ENCODE measurements at places on chromosomes 5 and 9.

- DNase-seq: no peak
These were observed 10.0 kb upstream of the CCL28 start for GRCh38 chr5:43422143-43422542.

DNA sequence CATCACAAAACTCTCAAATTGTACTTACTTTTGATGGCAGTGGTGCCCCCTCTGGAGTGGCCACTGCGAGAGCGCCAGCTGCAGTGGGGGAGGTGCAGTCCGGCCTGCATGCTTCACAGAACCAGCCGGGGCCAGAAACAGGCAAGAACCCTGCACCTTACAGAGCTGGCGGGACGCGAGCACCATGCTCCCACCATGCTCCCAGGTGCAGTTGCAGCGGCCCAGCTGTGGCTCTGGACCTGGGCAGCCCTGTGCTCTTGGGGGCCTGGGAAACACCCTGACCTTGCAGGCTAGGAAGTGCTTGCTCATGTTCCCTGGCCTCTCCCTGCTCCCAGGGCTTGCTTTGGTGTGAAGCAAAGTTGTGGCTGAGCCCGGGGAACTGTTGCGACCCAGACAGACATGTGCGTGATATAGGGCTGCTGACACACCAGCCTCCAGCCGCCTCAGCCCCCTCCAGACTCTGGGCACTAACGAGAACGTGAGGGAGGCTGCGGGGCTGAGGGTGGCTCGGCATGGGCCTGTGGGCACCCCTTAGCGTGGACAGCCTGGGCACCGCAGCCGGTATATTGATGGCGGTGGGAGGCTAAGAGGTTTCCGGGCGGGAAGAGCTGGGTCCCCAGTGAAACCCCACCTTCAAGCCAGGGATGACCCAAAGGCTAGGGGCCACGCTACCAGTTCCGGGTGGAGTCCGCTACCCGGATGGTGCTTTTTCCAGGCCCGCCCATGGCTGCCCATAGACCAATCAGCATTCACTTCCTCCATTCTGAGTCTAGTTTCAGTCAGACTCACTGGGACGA, 1809.9 kb upstream of the ACO1 start:
- DNase-seq: no peak

DNA sequence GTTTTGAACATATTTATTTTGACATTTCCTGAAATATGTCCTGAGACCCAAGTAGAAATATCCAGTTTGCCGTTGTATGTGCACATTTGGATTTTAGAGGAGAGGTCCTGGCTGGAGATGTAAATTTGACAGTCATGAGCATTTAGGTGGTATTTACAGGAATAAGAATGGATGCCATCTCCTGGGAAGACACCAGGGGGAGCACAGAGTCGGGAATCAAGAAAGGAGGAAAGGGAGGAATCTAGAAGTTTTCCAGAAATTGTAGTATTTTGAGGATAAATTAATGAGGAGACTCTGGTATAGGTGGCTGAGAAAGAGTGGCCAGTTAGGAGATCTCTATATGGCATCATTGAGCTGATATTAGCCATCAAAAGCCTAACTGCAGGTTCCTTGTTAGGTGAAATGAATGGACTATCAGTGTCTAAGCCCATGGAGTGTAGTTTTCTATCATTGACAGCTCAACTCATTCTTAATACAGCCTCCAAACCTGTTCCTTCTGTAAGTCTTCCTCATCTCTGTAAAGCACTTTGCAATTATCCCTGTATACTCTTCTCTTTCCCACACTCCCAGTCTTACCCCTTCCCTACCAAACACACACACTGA, 7.2 kb downstream of the GAPT start:
- DNase-seq: peak; percentile 38

- peak; percentile 60 for DNase-seq
These were observed 9.7 kb downstream of the SERINC5 start for GRCh38 chr5:80246001-80246758.

GRCh38 chr9:113875459-113876150, 504 bp upstream of the ZNF618 start:
- no peak for DNase-seq

GRCh38 chr9:121773286-121773953, 122.0 kb downstream of the DAB2IP start:
- DNase-seq: no peak

GRCh38 chr5:31459594-31459993, 72.3 kb downstream of the DROSHA start:
- DNase-seq: no peak

DNA sequence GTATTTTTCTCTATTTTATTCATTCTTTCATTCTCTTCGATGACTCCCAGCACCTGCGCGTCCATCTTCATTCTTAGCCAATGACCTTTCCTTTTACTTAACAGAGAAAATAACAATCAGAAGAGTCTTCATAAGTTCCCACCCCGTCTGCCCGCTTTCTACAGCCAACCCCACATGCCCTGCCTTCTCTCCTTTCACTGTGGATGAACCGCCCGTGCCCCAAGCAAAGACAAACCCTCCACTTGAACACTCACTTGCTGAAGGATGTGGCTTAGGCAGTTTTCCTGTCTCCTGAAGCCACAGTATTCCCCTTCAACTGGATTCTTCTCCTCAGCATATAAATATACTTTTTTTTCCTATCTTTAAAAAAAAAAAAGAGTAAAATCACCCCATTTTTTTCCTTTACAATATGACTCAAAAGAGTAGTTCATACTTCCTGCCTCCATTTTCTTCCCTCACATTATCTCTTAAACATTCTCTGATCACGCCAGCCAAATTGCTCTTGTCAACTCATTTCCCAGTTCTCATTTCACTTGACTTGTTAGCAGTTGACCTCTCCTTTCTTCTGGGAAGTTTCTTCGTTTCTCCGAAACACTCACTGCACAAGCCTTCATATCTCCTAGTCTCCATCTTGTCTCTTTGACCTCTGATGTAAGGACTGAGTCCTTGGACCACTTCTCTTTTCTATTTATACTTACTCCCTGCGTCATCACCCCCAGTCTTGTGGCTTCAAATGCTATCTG, 11.1 kb downstream of the NIPSNAP3B start:
- no peak for DNase-seq

- no peak for DNase-seq
These were observed 841 bp upstream of the NINJ1 start for GRCh38 chr9:93134740-93135444.

- no peak for DNase-seq
These were observed 39.1 kb upstream of the KCNV2 start for GRCh38 chr9:2677915-2678889.

DNA sequence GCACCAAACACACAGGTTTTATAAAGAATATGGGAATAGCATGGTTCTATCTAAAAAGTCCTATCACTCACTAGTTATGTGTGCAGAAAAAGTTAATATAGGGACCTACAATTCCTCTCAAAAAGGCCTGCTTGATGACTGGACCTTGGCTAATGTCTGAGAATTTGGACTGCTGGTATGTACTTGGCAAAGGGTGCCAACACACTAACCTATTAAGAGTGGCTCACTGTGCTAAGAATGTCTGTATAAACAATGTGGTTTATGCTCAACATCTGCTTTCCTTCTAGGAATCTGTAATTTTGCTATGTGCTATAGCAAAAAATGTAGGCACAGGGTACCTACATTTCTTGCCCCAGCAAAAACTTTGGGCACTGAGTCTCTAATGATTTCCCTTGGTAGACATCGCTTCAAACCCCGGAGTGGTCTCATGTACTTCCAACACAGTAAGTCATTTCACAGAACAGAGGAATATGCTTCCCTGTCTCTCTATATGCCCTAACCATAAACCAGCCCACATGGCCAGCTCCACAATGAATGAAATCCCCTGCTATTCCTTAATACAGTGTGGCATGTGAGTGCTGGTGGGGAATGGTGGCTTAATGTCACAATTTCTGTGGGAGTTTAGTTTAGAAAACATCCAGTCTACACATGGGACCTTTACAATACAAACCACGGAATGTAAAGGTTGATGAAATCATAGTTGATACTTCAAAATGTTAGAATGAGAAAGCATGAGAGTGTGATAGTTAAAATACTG, 101.7 kb downstream of the UBAP2 start:
- DNase-seq: no peak

DNA sequence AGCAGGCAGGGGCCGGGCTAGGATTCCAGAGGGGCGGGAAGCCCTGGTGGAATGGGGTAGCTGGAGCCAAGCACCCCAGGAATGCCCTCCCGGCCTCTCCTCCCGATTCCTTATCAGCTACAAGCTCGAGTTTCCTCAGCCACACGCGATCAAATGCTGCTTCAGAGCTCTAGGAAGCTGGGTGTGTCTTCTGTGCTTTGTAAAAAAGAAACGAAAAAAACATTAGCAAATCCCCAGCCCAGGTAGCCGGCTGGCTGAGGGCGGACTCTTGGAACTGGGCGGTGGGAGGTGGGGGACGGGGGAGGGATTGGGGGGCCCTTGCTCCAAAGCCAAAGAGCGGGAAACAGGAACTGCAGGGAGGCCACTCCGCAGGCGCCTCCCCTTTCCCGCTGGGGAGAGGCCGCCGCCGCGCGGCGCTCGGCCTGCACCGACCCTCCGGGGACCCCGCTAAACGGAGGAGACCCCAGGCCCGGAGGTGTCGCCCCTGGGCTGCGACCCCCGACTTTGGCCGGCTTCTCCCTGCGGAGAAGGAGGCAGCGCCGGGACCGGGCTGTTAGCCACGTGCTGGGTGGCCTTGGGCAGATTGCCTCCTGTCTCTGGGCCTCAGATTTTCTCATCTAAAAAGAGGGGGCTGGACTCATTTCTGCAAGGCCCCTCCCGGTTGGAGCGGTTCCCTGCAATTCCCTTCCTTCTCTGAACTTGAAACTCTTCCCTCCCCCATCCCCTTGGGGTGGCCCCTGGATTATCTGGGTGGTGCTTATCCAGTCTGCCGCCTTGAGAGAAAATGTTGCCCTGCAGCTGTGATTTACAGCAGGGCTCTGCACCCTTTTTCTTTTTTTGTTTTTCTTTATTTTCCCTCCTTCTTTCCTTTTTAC, 40.9 kb upstream of the FABP6 start:
- peak; percentile 70 for DNase-seq

DNA sequence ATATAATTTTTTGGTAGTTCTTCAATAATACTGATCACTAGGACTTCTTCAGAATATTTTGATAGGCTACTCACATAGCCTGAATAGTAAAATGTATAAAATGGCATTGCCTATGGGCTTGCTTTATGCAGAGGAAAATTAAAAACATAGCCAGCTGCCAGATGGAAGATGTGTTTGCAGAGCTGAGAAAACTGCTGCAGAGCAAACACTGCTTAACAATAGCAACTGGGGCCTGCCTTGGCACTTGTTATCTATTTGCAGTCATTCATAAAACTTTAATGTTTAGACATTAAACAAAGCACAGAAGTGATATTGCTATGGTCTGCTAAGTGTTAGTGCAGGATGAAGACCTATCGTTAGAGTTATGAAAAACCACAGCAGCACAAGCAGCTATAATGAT, 151.5 kb upstream of the SMC2 start:
- DNase-seq: no peak

DNA sequence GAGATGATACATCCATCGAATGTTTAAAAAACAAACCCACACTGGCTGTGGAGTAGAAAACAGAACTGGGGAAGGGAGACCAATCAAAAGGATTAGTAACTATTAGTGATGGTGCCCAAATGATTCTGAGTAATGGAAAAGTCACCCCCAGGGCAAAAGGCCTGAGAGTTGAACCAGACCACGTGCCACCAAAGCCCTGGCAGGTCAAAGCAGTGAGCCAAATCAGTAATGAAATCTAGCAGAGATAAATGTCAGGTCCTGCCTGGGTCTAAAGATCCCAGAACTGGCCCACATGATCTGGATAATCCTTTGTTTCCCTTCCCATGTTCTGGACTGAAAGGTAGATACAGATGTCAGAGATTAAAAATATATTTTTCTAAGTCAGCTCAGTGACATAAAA, 9.4 kb downstream of the OTULINL start:
- DNase-seq: no peak

GRCh38 chr5:1659100-1659981, 135.6 kb upstream of the LPCAT1 start:
- no peak for DNase-seq

DNA sequence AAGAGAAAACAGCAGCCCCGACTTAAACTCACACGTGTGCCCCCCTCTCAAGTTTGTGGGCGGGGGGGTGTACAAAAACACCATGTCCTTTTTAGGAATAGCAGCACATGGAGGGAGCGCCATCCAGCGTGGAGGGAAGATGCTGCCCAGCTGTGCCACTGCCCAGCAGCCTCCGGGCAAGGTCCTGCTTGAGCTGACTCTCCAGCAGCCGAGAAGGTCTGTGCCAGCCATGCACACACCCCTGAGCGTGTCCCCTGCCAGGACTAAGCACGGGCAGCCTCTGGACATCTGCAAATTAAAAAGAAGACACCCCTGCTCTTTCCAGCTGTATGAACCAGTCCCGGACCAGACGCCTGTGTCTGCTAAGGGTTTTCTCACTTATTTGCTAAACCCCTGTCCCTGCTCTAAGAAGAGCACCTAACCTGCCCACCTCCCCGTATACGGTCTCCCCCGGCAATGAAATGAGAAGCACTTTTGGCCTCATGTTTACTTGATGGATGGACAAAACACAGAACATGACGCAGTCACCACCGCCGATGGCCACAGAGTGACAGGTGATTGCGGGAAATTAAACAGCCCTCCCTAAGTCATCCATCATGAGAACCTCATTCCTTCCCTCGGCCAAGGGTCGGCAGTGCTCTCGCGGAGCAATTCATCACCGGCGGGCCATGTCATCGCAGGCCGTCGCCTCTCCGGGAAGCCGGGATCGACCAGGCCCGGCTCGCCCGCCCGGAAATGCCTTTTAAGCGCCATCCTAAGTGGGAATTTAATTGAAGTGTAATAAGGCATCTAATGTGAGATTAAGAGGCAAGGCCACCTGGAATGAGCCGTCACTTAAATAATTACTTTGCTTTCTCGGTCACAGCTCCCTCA, 96.9 kb downstream of the OLFM1 start:
- DNase-seq: no peak

DNA sequence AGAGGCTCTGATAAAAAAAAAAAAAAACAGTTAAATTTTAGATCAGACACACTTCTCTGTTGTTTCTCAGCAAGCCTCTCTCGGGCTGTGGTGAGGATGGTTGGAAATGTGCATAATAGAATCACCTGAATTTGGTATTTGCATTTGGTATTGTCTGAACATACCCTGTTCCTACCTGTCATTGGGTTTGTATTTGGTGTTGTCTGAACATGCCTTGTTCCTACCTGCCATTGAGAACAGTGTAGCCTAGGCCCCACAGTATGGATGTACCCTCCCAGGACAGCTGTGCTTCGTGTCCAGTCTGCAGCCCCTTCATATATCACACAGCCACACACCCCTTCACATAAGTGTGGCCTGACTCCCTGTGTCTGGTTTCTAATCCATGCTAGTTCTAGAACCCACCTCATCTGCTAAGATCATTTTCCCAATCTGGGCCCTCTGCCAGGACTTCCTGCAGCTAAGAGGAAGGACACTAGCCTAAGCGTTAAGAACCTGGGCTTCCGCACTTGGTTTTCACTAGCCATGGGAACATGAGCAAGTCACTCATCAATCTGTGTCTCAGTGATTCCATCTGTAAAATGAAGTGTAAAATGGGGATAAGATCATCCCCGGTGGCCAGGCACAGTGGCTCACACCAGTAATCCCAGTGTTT, 49.2 kb downstream of the ITGA2 start:
- DNase-seq: peak; percentile 24

- DNase-seq: peak; percentile 43
These were observed 133.9 kb downstream of the MUSK start for GRCh38 chr9:110802416-110803035.

GRCh38 chr5:35145691-35146317, 84.5 kb downstream of the PRLR start:
- DNase-seq: no peak

- DNase-seq: peak; percentile 46
These were observed 11.8 kb upstream of the REEP5 start for GRCh38 chr5:112933651-112934365.

All from muscle of arm (tissue), 14 donors.